Hypothalamus (tissue), 51 donors: ENCODE measurements at places on chromosomes 6 and 20.

DNA sequence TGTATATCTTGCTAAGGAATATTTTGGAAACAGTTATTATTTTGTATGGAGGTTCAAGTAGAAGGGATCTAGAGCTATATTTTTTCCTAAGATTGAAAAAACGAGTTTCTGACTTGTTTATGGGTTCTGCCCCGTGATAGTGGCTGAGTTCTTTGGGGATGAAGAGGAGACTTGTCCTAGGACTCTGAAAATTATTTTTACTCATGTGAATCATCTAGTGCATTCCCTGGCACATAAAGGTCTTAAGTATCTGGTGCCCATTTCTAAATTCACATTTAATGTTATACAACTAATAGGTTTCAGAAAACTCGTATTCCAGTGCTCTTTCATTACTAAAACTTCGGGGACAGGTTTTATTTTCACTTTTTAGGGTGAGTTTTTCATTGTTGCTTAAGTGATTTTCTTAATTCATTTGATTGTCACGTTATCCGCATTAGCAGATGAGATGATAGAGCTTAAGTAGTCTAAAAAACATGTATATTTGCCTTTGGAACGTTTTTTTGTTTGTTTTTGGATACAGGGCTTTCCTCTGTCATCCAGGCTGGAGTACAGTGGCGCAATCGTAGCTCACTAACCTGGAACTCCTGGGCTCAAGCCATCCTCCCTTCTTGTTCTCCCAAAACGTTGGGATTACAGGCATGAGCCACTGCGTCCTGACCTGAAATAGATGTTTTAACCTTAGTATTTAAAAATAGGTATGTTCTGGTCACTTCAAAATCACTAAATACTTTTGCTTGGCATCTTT lies 2.1 kb downstream of the NFYA start:
- no peak for DNase-seq

- DNase-seq, result no peak
Observed at GRCh38 chr6:165119231-165120020, 190.0 kb downstream of the C6orf118 start.

GRCh38 chr6:25449774-25450173 lies 170.6 kb downstream of the CARMIL1 start:
- no peak for DNase-seq

DNA sequence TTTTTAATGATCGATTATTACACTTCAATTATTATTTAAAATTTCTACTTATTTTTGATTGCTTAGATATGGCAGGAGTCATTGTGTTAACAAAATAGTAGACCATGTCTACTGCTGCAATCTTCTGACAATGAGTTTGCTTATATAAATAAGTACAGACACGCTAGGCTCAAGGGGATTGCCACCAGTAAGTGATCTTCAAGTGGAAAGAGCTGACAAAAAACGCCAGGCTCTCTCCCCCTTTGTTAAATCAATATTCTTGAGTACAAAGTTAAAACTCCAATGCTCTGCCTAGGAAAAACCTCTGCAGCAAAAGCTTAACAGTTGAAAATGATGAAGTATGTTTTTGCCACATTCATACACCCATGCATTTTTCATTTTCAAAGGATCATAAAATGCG lies 738.1 kb downstream of the HDGFL1 start:
- DNase-seq, result no peak

- DNase-seq, result no peak
Observed at GRCh38 chr20:62558779-62559178, 83.0 kb upstream of the GATA5 start.

DNA sequence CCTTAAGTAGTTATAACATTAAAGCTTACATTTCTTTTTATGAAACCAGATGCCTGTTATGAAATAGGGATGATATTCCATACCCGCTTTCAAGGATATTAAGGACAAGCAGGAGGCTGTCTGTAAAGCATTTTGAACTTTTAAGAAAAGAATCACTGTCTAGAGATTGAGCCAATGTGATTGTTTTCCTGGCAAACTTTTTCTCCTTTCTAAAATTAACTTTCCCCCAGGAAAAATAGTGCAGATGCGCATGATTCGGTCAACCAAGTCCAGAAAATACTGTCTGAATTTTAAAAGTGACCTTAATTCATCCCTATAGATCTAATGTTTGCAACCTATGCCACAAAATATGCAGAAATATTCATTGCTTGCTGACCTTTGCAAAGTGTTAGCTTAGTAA lies 15.1 kb upstream of the DEK start:
- no peak for DNase-seq

DNA sequence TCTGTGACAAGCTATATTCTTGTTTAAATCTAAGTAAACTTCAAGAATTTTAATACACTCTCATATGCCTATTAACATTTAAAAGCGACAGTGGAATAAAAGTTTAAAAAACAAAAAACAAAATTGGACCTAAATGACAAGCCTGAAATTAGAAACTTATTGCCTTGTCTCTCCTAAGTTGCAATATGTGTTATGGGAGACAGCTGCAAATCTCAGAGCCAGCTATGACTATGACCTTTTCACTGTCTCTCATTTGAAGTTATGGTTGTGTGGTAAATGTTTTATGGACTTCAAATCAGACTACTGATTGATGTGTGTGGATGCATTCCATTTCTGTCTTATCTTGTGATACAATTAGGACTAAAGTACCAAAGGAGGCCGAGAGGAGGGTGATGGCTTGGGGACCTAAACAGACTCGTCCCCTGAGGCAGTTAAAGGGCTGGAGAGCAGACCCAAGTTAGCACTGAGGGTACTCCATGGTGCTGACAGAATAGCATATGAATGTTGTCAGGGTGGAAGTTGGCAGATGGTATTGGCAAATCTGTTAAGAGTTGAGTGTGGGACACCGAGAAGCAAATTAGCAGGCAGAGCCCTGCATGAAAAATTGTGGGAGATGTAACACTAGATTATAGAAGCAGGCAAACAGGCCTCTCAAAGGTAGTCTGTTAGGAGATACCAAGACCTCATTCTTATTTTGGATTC lies 930.1 kb upstream of the MAN1A1 start:
- no peak for DNase-seq

DNA sequence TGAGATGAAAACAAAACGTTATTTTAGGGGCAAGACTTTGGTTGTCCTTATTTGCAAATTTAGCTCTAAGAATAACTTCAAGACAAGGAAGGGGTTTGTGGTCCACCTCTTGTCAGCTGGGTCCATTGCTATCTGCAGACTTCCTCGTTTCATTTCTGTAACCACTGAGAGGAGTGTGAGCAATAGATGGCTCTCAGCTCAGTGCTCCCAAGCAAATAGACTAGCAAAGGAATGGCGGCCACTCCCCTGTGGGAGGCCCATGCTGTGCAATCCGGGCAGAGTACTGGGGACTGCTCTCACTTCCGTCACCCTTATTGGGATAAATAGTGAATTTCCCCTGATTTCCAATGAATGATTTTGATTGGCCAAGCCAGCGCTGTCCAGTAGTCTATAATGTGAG lies 176.6 kb downstream of the ZDHHC14 start:
- DNase-seq, result no peak

DNA sequence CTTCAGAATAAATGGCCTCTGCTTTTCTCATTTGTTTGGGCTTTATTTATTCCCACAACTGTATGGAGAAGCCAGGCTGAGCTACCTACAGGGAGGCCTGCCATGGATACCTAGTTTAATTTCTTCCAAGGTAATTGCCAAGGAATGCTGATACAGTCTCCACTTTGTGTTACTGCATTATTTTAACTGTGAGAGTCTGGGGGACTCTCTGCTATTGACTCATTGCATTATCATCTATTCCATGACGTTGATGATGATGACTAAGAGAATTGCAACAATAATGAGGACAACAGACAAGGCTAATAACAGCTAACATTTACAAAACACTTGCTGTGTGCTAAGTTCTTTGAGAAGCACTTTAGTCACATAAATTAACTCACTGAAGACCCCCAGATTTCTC lies 88.3 kb upstream of the COL21A1 start:
- DNase-seq, result no peak

GRCh38 chr20:10863337-10864060 lies 189.7 kb upstream of the JAG1 start:
- no peak for DNase-seq

GRCh38 chr6:28207510-28208110 lies 17.5 kb upstream of the ZSCAN9 start:
- no peak for DNase-seq

DNA sequence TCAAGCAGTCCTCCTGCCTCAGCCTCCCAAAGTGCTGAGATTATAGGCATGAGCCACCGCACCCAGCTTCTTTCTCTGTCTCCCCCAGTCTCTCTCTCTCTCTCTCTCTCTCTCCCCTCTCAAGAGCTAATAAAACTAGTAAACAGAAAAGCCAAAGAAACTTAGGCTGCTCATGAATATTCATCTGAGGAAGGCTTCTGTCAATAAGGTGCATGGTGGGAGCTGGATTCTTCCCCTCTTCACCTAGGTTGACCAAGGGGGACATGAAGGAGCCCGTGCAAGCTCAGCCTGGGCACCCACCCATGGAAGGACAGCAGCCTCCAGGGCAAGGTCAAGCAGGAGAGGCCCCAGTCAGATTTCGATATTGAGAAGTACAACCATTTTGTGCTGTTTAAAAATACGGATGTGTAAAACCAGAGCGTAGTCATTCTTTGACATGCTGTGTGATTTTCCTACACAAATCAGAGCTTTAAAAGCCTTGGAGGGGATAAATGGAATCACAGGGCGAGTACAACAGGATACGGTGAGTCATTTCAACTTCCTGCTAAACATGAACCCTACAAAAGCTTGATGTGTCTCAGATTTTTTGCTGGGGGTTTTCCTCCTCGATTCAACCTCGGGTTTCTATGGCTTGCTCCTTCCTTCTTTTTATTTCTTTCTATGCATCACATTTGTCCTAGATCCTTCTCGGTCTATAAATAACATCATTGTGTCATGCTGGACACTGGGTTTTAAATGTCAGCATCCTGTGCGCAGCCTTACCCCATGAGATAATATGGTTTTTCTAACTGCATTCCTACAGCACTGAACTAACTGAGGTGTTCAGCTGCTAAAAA lies 368.9 kb upstream of the JARID2 start:
- DNase-seq, result no peak

- no peak for DNase-seq
Observed at GRCh38 chr6:168825226-168826077, 384.5 kb downstream of the SMOC2 start.

DNA sequence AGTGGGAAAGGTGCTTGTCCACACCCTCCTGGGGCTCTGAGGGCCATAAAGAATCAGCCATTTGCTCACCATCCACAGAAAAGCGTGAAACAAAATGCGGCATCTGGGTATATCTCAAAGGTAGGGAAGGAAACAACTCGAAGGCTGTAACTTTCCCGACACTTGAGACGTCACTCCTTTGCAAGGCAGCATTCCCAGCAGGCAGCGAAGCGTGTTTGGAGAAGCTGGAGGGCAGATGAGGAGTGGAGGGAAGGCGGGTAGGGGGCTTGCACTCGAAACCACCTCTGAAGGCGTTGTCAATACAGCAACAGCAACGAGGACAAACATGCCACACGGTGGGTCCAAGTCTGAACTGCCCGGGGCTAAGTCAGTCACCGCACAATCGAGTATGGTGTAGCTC lies 98.4 kb downstream of the FOXC1 start:
- DNase-seq, result no peak

GRCh38 chr6:113676968-113677367 lies 180.2 kb upstream of the MARCKS start:
- no peak for DNase-seq

DNA sequence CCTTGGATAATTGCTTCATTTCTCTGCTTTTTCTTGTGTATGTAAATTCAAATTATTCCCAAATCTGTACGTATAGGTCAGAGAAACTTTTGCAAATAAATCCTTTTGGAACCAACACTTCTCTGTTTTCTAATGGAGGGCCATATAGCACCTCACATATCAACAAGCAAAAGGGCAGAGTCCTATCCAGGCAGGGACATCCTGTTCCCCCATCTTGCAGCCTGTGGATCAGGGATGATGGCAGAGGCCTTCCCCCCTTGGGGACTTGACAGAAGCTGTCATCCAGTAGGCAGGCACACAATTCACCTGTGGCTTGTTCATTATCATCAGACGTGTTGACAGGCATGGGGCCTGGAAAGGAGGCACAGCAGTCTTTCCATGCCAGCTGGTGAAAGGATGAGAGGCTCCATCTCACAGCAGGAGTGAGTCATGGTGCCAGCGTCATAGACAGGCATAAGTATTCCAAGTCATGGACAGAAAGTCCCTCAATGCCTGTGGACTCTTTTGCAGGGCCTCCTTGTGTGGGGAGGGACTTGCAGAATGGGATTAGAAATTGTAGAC lies 31.8 kb upstream of the PLEKHG1 start:
- no peak for DNase-seq
